SK-N-DZ (cell line): ENCODE measurements at places on chromosomes 13 and 19.

GRCh38 chr13:95494082-95494681 lies 58.3 kb upstream of the CLDN10 start:
- peak; percentile 65 for DNase-seq

GRCh38 chr13:93368296-93368695 lies 141.7 kb downstream of the GPC6 start:
- no peak for DNase-seq

GRCh38 chr19:947707-948539 lies 22.1 kb downstream of the ARID3A start:
- no peak for DNase-seq

DNA sequence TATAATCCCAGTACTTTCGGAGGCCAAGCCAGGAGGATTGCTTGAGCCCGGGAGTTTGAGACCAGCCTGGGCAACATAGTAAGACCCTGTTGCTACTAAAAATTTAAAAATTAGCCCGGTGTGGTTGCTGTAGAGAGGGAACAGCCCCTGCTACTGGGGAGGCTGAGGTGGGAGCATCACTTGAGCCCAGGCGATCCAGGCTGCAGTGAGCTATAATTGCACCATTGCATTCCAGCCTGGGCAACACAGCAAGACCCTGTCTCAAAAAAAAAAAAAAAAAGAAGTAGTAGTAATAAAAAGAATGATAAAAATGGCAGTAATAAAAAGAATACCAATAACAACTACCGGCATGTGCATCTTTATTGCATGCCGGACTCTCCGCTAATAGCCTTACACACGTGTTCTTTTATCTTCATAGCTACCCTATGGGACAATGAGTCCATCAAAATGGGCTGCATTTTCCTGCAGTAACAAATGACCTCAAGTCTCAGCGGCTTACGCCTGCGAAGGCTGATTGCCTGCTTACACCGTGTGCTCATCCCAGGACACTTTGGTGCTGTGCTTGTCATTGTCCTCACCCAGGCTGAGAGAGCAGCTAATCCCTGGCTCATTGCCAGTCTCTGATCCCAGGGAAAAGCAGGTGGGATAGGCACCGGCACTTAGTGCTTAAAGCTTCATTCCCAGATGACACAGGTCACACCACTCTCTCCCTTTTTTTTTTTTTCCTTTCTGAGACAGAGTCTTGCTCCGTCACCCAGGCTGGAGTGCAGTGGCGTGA lies 14.4 kb upstream of the SYCN start:
- no peak for DNase-seq

- peak; percentile 15 for DNase-seq
Observed at GRCh38 chr13:93430381-93430780, 203.8 kb downstream of the GPC6 start.

- no peak for DNase-seq
Observed at GRCh38 chr19:31979362-31979761, 366.0 kb upstream of the ZNF507 start.

DNA sequence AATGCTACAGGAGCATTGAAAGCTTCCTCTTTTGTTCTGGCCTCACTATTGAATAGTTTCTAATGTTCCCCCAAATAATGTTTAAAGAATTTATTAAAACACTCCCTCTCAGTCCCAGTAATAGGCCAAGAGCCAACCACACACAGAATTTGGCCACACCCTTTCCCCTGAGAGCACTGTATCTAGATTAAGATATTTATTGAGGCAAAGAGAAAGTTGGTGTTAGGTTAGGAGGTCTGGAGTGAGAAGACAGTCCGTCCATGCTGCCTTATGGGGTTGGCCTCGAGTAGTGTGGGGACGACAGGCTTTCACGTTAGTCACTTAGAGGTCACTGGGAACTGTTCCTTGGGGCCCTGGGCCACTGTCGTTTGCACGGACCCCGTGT lies 122.9 kb upstream of the RNF113B start:
- no peak for DNase-seq

- DNase-seq: no peak
Observed at GRCh38 chr19:16627928-16628182, 149 bp downstream of the MED26 start.
